ENCODE measurements at places on chromosomes 7 and 10.

DNA sequence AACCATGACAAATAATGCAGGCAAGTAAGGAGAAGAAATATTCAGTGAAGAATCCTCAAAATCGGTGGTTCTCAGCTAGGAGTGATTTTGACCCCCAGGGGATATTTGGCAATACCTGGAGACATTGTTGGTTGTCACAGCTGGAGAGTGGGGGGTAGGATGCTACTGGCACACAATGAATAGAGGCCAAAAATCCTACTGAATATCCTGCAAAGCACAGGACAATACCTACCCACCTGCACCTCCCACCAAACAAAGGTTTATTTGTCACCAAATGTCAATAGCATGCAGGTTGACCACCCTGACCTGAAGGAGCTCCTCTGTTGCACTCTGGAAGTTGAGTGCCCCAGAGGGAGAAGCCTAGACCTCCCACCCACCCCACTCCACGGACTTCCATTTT lies 1028.6 kb downstream of the CNTNAP2 start:
- no peak for DNase-seq

GRCh38 chr10:128864554-128865295 lies 602.3 kb upstream of the MGMT start:
- no peak for DNase-seq

DNA sequence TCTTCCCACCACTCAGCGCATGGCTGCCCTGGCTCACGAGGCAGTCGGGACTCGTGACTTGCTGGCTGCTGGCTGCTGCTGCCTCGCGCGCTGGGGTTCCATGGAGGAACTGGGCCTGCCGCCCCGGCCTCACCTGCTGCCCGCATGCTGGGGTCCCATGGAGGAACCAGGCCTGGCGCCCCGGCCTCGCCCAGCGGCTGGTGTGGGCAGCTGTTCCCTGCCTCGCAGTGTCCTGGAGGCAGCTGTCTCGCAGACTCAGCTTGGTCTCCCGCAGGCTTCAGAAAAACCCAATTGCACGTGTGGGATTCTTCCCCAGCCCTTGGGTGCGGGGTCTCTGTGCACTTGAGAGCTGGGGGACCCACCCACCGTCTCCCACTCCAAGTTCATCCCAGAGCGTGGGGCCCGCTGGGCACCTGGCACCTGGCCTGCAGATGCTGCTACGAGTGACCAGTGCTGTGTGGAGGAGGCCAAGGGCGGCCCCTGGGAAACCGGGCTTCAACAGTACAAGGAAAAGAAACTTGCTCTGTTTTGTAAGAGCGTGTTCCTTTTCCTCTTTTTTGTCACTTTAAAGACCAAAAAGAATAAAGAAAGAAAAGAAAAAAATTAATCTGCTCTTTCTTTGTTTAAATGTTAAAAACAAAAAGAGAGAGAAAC lies 20.4 kb downstream of the PWWP2B start:
- no peak for DNase-seq

DNA sequence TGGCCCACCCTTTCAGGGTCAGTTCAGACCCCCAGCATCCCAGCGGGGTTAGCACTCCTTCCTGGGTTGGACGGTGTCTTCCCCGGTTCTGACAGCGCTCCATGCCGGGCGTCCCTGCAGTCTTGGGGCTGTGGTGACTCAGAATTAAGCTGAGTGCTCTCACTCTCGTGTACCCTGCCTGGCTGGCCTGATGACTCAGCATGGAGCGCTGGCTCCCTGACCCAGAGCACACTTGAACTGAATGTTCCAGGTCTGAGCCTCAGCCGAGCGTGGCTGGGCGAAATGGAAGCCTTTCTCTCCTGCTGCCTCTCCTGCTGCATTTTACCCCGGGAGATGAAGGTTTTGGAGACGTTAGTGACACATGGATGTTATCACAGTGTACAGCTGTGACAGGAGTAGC lies 7.1 kb downstream of the BAG3 start:
- peak; percentile 94 for DNase-seq

DNA sequence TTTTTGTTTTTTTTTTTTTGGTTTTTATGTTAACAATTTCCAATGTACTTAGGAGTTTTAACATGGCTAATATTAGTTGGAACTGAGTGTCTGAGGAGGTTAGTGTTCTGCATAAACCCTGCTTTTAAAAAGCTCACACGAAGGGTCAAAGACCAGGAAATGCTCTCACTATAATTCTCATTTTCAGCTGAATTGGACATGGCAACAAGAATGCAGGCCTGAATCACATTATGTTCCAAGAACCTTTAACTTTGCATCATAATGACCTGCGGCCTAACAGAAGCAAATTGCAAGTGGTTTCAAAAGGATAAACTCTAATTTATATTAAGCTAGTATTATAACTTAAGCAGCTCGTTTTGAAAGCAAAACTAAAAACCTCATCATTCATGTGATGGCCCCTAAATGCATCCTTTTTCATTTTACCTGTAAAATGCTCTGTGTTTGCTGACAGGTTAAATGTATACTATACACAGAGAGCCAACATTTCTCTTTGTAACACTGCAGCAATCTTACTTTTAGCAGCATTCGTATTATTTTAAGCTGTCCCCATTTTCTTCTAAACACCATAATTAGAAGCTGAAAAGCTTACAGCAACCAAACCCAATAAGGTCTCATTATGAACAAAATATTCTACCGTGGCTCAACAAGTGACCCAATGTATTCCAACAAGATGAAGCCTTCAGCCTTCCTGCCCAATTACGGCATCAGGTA lies 242.8 kb upstream of the SP4 start:
- DNase-seq: no peak

GRCh38 chr10:56139405-56139804 lies 221.7 kb downstream of the ZWINT start:
- no peak for DNase-seq

GRCh38 chr7:24143547-24143946 lies 140.4 kb upstream of the NPY start:
- DNase-seq: no peak

- DNase-seq: no peak
Observed at GRCh38 chr7:102036958-102037357, 219.5 kb downstream of the CUX1 start.

DNA sequence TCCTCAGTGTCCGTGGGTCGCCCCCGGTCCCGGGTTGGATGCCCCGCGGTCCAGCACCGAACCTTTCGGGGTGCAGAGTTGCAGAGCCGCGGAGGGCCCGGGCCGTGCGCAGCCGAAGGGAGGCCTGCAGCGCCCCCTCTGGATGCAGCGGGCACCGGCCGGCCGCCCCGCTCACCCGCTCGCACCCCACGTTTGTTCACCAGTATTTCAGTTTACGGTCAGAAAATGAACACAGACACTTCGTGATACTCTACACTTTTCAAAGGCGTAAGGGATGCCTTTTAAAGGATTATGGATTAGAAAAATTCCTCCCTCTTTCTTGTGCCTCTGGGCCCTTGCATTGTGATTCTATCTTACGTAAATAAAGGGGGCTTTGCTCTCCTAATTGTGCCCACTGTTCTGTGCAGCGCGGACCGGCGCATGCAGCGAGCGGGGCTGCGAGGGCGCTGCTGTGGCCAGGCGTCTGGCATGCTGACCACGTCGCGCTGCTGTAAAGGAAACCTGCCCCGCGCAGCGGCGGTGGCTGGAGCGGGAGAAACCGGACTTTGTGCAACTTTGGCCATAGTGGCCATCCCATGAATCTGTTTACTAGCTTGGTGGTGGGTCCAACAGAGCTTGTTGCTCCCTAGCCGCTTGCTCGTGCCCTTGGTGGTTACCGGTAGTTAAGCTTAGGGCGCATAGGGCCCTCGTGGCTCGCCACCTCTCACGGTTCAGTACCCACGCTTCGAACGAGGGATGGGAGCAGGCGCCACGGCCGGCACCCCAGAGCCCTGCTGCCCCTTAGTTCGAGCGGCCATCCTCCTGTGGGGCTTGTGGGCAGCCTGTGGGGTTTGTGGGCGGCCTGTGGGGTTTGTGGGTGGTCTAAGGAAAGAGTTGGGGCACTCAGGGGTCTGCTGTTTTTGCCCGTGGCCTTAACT lies 739 bp upstream of the MEST start:
- DNase-seq: no peak

DNA sequence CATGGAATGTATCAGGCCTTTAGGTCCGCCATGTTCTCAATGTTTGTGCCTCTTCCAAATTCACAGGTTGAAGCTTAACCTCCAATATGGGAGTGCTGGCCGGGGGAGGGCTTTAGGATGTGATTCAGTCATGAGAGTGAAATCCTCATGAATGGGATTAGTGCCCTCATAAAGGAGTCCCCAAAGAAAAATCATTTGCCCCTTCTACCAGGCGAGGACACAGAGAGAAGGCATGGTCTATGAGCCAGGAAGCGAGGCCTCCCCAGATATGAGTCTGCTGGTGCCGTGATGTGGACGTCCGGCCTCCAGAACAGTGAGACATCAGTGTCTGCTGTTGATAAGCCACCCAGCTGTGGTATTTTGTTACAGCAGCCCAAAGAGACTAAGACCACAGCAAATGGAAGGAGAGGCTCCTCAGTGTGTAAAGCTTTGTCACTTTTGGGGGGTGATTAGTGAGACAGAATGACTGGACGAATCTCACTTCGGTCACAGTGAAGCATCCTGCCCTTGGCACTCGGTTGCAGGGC lies 231.3 kb upstream of the KLF6 start:
- no peak for DNase-seq

DNA sequence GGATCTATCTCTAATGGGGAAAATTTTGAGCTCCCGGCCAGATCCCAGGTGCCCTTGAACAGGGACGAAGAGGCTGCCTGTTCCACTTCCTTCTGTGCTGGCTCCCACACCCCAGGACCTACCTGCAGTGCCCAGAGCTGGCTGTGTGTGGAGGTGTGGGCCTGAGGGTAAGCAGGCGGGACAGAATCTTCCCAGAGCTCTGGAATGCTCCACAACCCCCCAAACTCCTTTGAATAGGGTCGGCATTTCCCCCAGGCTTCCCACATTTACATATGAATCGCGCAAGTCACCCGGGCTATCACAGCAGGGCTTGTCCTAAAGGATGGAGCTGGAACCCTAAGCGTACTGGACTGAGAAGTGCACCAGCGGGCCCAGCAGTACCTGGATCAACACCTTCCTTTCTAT lies 95.9 kb downstream of the DNMBP start:
- no peak for DNase-seq

- no peak for DNase-seq
Observed at GRCh38 chr10:12954866-12955265, 46.6 kb downstream of the CCDC3 start.

DNA sequence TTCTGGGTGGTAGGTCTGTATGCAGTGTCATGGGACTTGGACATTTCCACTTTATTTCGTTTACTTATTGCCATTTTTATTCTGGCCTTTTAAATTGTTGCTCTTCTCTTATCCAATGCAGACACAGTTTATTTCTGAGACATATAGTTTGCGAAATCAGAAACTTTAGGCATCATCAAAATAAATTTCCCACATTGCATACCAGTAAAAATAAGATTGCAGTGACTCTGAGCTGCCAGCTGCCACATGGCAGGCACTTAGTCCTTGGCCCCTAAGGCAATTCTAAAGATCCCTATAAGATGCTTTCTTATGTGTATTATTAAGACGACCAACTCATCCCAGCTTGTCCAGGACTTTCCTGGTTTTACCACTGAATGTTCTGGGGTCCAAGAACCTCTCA lies 81.8 kb upstream of the ANKRD1 start:
- no peak for DNase-seq

- DNase-seq: no peak
Observed at GRCh38 chr10:5551531-5552375, 27.0 kb downstream of the CALML3 start.

DNA sequence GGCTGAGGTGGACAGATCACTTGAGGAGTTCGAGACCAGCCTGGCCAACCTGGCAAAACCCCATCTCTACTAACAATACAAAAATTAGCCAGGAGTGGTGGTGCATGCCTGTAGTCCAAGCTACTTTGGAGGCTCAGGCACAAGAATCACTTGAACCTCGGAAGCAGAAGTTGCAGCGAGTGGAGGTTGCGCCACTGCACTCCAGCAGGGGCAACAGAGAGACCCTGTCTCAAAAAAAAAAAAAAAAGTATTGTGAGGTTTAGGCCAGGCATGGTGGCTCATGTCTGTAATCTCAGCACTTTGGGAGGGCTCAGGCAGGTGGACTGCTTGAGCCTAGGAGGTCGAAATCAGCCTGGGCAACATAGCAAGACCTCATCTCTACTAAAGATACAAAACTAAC lies 16.0 kb downstream of the TET1 start:
- DNase-seq: no peak

DNA sequence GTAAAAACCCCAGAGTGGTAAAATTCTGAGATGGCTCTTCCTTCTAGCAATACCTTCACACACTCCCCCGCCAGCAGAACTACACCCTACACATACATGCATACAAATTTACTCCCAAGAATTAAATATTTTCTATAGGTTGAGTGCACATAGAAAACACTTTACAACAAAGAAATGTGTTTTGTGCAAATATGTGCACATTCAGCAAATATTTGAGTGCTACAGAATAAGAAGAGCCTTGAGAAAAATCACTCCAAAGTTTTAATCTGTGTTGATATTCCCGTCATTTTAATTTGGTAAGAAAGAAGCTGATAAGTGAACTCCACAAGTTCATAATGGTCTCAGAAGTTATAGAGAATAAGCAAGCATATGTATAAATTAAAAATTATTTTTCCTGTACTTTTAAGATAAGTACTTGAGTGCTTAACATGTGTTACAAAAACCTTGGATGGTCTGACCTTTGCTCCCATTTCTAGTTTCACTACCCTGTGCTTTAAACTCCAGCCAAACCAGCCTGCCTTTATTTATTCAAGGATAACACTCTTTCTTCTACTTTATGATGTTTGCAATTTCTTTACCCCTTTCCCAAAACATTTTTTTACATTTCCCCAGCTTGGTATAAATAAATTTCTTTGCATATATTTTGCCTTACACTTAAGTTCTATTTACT lies 733.5 kb upstream of the LRRTM3 start:
- DNase-seq: no peak

GRCh38 chr10:17229016-17229716 lies 1.1 kb downstream of the VIM start:
- DNase-seq: peak; percentile 92

GRCh38 chr7:82294865-82295264 lies 148.7 kb downstream of the CACNA2D1 start:
- DNase-seq: no peak

DNA sequence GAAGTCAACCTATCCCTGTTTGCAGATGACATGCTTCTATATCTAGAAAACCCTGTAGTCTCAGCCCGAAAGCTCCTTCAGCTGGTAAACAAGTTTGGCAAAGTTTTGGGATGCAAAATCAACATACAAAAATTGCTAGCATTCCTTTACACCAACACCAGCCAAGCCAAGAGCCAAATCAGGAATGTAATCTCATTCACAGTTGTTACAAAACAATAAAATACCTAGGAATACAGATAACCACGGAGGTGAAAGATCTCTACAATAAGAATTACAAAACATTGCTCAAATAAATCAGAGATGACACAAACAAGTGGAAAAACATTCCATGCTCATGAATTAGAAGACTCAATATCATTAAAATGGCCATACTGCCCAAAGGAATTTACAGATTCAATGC lies 50.4 kb upstream of the ZNF365 start:
- DNase-seq: peak; percentile 76

GRCh38 chr10:92567952-92568600 lies 5.8 kb downstream of the IDE start:
- peak; percentile 45 for DNase-seq

Measured in HFFc6 (cell line).